Spleen (tissue), 13 donors: ENCODE measurements at places on chromosomes 7 and 10. TPM values are rescaled to one million over a fixed set of nuclear protein-coding genes. Genes with fewer than 3 reads are reported as not detected.

Gene PRDX3
- 129 TPM for total RNA-seq

Gene ZNF239
- total RNA-seq = 3.1 TPM

Gene VPS26A
- total RNA-seq = 42.0 TPM

GRCh38 chr7:102934701-102935100, 21.9 kb downstream of the LRRC17 start:
- H3K36me3 ChIP-seq = no peaks in the 10 kb centered on the region
- no peak overlapping the region for H3K27ac ChIP-seq
- H3K4me3 ChIP-seq = no peak overlapping the region
- no peak for DNase-seq
- H3K4me1 ChIP-seq = no peaks in the 10 kb centered on the region

GRCh38 chr10:61463035-61463909, 10.1 kb upstream of the TMEM26 start:
- no peak overlapping the region for H3K4me3 ChIP-seq
- peak overlapping the region; percentile 49 for H3K27ac ChIP-seq
- no peaks in the 10 kb centered on the region for H3K27me3 ChIP-seq

DNA sequence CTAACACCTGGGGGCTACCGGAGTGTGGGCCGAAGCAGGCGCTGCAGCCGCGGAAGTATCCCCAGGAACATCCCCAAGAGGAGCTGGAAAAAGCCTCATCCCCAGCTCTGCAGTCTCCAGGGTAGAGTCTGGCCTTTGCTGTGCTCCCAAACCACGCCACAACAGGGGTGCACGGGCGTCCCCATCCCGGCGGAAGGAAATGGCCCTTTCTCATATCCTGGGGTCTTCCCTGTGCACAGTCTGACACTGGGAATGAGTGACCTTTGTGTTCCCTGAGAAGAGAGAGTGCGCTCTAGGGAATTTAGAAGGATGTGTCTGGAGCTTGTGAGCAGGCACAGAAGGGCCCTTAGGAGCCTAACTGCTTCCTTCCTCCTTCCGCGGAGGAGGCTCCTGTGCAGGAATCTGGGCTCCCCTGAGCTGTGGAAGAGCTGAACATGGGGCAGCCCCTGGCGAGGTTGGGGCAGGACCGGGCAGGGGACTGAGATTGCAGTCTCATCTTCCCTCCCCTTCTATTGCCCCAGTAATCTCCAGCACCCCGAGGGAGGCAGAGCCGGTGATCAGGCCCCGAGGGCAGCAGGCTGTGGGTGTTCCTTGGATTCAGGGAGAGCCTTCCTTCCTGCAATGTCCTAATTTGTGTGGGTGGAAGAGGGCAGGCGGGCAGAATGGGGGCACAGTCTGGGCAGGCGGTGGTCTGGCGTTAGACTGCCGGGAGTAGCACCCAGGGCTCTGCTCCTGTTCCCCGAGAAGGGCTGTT, 1.3 kb downstream of the REPIN1 start:
- H3K4me1 ChIP-seq = peaks cover 82% of the 10 kb centered on the region
- peak; percentile 78 for DNase-seq
- H3K27me3 ChIP-seq = no peaks in the 10 kb centered on the region
- peaks cover 32% of the 10 kb centered on the region for H3K36me3 ChIP-seq
- H3K27ac ChIP-seq = peak overlapping the region; percentile 97
- peak overlapping the region; percentile 94 for H3K4me3 ChIP-seq

DNA sequence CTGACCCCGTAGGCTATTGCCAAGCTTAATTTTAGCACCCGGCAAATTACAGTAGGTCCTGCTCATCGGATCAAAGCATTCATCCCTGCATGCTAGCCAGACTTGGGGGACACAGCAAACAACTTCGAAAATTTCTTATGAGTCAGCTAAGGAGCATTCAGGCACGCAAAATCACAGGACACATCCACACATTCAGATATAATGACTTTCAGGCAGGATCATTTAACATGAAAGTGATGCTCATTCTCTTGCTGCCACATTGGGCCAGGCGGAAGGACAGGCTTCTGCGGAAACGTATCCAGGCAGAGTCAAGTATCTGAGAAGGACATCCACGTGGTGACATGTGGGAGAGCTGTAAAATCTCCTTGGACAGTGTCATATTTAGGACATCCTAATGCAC, 474.0 kb upstream of the NRP1 start:
- H3K27ac ChIP-seq = no peak overlapping the region
- no peak overlapping the region for H3K4me3 ChIP-seq
- H3K4me1 ChIP-seq = no peaks in the 10 kb centered on the region
- H3K36me3 ChIP-seq = no peaks in the 10 kb centered on the region

DNA sequence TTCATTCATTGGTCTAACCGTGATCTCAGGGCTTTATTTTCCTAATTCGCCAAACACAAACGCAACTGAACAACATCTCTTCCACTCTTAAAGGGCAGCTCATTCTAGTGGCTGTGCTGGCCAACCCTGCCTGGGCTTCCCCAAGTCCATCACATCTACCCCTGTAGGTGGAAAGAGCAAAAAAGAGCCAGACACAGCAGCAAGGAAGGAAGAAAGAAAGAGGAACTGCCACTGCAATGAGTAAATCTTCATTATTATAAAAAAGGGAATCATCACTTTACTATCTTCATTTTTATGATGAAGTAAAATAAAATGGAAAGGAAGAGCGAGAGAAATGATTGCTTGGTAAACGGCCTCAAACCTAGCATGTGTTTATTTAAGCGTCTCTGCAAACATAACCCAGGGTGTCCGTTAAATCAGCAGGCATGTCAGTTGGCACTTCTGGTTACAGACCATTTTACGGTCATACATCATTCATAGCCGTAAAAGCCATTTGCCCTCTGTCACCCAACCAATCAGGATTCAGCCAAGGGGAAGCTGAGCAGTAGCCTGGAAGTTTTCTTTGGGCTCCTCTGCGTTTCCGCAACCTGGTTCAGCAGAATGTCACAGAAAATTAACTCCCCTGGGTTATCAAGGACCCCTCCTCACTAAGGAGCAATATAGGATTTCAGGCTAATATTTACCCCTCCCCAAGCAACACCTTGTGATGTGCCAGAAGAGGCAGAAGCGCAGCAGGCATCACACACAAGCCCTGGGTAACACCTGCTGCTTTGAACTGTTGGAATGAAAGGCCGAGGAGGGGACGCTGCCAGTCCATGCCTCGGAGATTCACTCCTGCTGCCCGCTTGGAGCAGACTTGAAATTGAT, 234.0 kb downstream of the SNX10 start:
- H3K36me3 ChIP-seq = no peaks in the 10 kb centered on the region
- no peaks in the 10 kb centered on the region for H3K4me1 ChIP-seq
- DNase-seq = no peak
- no peak overlapping the region for H3K27ac ChIP-seq
- H3K4me3 ChIP-seq = no peak overlapping the region

DNA sequence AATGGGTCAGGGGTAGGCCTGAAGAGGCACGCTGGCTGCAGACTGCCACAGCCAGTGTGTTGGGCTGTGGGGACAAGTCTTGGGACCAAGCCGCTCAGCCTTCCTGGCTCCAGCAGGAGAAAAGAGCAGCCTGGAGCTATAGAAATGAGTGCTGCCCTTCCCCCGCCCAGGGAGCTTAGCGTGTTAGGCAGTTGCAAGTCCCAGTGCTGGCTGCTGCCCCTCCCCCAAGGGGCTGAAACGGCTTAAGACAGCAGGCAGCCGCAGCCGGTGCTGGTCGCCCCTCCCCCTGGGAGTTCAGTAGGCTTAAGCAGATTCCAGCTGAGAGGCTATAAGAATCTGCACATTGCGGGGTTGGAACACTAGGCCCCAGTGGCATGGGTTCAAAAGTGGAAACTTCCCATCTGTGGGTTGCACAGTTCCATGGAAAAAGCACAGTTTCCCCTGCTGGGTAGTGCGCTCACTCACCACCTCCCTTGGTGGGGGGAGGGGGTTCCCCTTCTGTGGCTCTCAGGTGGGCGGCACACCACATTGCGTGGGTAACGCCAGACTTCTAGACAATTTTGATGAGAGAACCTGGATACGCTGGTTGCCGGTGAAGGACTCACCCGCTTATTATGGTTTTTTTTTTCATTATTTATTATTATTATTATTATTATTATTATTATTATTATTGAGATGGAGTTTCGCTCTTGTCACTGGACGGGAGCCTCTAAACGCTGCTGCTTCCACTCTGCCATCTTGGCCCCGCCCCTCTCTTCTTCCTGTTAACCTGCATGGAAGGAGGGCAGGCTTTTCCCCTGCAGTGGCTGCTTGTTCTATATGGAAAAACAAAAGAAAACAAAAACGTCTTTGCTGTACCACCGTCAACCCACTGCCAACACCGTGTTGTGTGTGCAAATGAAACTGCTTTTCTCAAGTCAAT, 151.1 kb downstream of the CXCL12 start:
- H3K27me3 ChIP-seq = peaks cover 8% of the 10 kb centered on the region
- no peaks in the 10 kb centered on the region for H3K36me3 ChIP-seq
- no peak overlapping the region for H3K4me3 ChIP-seq
- no peaks in the 10 kb centered on the region for H3K4me1 ChIP-seq
- no peak for DNase-seq
- H3K27ac ChIP-seq = no peak overlapping the region

- peak overlapping the region; percentile 53 for H3K4me3 ChIP-seq
- peaks cover 12% of the 10 kb centered on the region for H3K4me1 ChIP-seq
- no peak for DNase-seq
- no peaks in the 10 kb centered on the region for H3K36me3 ChIP-seq
- H3K27me3 ChIP-seq = peaks cover 100% of the 10 kb centered on the region
- H3K27ac ChIP-seq = no peak overlapping the region
These were observed 288.8 kb upstream of the NFE2L3 start for GRCh38 chr7:25863005-25863728.

DNA sequence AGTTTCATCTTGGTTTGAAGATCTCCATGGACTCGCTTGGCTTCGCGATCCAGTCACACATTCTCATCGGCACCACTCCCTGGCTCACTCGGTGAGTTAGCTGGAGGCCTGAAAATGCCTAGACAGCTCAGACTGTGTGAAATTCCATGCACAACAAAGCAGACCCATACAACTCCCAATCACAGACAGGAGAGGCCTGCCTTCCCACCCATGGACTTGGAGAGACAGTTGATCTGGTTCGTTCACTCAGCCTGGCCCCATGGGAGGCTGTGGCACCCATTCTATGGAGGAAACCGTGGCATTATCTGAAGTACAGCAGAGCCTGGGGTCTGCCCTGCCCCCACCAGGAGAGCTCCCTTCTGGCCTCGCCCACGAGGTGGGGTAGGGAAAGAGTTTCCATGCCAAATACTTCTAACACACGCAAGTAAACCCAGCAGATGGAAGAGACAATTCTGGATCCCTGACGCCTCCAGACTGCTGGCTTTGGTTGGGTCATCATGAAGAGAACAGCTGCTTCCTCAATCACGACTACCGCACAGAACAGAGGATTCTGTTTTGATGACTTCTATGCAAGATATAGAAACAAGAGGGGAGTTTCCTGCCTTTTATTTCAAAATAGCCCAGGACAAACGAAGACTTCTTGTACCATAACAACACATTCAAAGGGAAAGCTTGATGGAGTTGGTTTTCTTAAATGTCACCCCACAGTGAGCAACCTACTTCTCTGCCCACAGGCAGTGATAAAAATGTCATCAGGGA, 15.9 kb downstream of the FAM53B start:
- H3K27me3 ChIP-seq = no peaks in the 10 kb centered on the region
- H3K27ac ChIP-seq = peak overlapping the region; percentile 63
- peaks cover 100% of the 10 kb centered on the region for H3K4me1 ChIP-seq
- H3K4me3 ChIP-seq = no peak overlapping the region
